ENCODE measurements at places on chromosomes 2 and 18.

GRCh38 chr2:171547256-171547655 is 25.0 kb downstream of the CYBRD1 start:
- no peak for DNase-seq

- DNase-seq: no peak
These were observed 224.5 kb downstream of the SLC4A3 start for GRCh38 chr2:219851801-219852481.

- DNase-seq: no peak
These were observed 1012.6 kb downstream of the BCL11A start for GRCh38 chr2:59540864-59541263.

DNA sequence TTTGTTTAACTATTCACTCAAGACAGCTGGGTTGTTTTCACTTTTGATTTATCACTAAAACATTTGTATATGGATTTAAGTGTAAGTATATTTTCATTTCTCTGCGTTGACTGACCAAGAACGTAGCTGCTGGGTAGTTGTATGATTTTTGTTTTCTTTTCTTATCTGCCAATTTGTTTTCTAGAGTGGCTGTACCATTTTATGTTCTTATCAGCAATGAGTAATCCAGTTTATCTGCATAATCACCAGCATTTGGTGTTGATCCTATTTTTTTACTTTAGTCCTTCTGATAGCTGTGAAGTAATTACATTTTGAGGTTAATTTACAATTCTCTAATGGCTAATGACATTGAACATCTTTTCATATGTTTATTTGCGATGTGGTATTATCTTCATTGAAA is 1178.4 kb upstream of the TMEFF2 start:
- DNase-seq: no peak

- DNase-seq: no peak
These were observed 40.0 kb downstream of the NPPC start for GRCh38 chr2:231886071-231886681.

DNA sequence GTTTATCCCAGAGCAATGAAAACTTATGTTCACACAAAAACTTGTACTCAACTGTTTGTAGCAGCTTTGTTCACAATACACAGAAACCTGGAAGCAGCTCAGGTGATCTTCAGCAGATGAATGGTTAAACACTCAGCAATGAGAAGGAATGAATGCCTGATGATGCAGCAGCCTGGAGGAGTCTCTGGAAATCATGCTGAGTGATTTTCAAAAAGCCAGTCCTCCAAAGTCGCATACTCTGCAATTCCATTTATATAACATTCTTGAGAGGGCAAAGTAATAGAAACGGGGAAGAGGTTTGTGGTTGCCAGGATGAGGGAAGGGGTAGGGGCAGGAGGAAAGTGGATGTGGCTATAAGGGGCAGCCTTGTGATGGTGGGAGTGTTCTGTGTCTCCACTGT is 108.1 kb downstream of the CTIF start:
- no peak for DNase-seq

DNA sequence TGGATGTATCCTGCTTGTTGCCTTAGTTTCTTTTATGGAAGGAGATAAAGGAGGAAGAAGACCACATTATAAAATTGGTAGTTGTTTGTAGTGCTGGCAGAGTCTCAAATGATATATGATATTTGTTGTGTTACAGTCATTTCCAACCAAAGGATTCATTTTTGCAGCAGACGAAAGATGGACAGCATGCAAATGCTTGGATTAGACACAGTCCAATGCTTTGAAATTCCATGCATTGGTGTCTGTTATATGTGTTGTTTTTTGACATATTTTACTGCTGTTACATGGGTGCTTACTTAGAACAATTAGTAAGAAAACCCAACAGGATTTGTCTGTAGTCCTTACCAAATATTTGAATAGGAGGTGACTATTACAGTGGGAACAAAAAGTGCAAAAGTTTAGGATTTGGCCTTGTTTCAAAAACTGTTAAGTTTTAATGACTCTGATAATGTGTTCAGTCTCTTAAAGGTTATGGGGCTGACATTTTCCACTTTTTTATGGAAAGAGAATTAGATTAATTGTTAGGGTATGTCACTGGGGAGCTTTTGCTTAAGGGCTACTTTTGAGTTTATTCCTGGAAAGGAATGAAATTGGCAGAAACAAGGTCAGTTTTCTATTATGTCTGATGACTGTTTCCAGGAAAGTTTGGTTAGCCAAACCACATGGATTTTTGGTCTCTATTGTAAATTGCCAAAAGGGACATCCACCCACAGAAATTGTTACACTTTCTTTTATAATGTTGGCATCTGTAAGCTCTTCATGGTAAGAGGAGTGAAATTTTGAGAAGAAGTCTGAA is 229.4 kb upstream of the MMADHC start:
- DNase-seq: no peak

GRCh38 chr2:215929602-215930335 is 83.6 kb downstream of the MREG start:
- no peak for DNase-seq

- DNase-seq: no peak
These were observed 150.2 kb downstream of the KCNH7 start for GRCh38 chr2:162688403-162688802.

DNA sequence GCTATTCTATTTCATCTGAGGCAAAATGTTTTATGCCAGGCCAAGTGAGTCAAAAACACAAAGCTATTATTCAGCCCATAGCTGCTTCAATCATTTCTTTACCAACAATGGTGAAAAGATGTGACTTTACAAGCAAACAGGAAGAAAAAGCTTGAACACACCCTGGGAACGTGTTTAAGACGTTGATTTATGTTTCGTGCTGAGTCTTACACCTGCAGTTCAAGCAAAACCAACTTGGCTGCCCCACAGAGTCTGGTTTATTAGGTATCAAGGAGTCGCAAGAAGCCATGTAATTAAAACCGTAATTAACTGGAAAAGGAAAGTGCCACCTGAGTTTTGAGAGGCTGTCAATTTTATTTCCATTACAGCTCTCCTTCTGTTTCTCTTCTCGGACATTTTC is 295.5 kb downstream of the MEIS1 start:
- DNase-seq: no peak

GRCh38 chr2:3443506-3444084 is 64.1 kb downstream of the TRAPPC12 start:
- no peak for DNase-seq

DNA sequence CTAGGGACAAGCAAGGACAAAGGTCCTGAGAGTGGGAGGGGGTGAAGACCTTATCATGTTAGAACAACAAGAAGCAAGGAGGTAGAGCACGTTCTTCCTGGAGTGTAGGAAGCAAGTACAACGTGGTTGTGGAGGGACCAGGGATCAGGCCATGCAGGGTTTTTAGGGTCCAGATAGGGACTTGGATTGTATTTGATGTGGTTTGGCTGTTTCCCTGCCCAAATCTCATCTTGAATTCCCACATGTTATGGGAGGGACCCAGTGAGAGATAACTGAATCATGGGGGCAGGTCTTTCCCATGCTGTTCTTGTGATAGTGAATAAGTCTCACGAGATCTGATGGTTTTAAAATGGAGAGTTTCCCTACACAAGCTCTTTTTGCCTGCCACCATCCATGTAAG is 53.2 kb downstream of the ICA1L start:
- DNase-seq: no peak

GRCh38 chr18:33744032-33744697 is 166.1 kb downstream of the ASXL3 start:
- no peak for DNase-seq

GRCh38 chr2:230471074-230471473 is 55.1 kb downstream of the SP100 start:
- DNase-seq: no peak

DNA sequence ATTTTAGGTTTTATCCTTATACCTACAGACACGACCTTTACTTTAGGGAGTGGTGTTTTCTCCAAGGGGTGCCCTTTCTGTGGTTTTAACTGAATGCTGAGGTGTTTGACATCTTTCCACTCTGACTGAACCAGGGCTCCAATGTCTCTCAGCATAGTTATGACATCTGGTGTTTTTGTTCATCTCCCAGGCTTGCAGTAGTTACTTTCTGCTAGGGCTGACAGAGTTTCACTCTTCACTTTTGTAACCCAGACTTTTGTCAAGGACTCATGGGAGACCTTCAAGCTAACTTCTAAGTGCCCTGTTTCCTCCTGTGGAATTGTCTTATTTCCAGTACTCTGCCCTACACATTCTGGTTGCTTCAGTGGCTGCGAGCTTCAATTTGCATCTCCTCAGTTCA is 103.1 kb downstream of the CCDC85A start:
- DNase-seq: no peak

DNA sequence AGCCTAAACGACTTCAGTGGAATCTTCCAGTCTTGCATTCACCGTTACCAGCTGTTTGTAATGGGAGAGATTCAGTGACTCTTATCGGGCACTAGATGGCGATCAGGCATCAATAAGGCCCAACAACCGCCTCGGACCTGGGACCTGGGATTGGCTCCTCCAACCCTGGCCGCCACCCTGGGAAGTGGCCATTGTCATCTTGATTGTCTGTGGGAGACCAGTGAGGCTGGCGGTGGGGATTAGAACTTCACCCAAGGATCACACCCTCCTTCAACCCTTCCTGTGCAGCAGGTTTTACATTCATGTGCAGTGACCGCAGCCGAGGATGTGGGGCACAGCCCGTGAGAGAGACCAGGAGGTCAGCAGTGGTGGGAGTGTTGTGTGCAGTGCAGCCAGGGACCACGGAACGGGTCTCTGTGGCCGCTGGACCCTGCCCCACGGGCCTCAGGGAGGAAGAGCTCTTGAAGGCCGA is 85.3 kb downstream of the SPP2 start:
- DNase-seq: peak; percentile 36

All from liver (tissue), 10 donors.